ENCODE measurements at places on chromosomes 16 and 17.

- DNase-seq = no peak
These were observed 25.1 kb downstream of the ALDH3A2 start for GRCh38 chr17:19673623-19674022.

- no peak for DNase-seq
These were observed 145.0 kb upstream of the HS3ST4 start for GRCh38 chr16:25546791-25547190.

DNA sequence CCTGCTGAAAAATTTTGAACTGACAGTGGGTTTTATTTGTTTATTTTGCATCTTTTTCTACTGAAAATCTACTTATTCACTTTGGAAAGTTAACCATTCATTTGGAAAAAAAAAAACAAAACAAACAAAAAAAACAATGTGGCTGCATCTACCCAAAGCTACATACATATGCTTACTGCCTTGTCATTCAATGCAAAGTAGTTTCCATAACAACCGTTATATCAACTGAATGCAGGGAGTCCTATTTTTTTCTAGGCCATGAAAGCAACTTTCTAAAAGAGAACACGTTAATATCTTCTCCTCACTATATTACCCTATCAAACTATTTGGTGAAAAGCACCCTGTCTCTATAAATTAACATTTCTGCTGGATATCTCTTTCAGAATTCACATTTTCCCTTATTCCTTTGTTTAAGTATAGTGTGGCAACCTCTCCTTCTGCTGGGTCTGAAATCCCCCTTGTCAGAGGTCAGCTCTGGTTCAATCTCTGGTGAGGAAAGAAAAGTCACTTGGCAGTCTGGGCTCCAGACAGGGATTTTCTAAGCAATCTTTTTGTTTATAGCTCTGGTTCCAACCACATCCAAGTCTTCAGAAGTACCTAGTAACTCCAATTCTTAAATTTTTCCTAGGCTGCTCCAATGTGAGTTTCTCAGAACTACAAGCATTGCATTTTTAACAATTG, 528.4 kb upstream of the TOM1L1 start:
- peak; percentile 9 for DNase-seq

DNA sequence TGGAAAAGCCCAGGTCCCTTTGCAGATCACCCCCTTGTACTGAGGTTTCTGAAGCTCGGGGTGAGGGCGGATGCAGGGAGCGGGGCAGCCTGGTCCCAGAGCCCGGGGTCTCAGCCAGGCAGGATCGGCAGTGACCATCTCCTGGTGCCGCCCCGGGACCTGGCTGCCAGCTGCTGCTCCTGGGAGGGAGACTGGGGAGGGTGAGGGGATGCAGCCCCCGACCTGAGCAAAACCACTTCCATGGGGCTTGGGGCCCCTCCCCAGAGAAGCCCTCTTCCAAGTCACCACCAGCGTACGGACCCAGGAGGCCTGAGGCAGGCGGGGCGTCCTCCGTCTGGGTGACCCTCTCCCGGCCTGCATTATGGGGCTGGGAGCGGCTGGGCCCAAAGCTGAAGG, 14.8 kb downstream of the CD7 start:
- DNase-seq = no peak

- DNase-seq = no peak
These were observed 85.8 kb downstream of the MRM3 start for GRCh38 chr17:867896-868489.

- no peak for DNase-seq
These were observed 10.5 kb downstream of the DBNDD1 start for GRCh38 chr16:90008708-90009145.

All from cardiac muscle cell (in vitro differentiated cells and primary cell).